Airway epithelial cell (primary cell): ENCODE measurements at places on chromosomes 6 and 20. TPM values are rescaled to one million over a fixed set of nuclear protein-coding genes. Genes with fewer than 3 reads are reported as not detected.

The TSHZ2 gene
- total RNA-seq, result 1.2 and 1.6 TPM in 2 replicates

The WFDC12 gene
- not detected in 2 replicates for total RNA-seq

The CDK19 gene
- 2.9 and 5.4 TPM in 2 replicates for total RNA-seq

The BMP5 gene
- not detected in 2 replicates for total RNA-seq
